Uterus (tissue), 4 donors: ENCODE measurements at places on chromosomes 4 and X. TPM values are rescaled to one million over a fixed set of nuclear protein-coding genes. Genes with fewer than 3 reads are reported as not detected.

NUDT10 gene
- total RNA-seq: 45.9 TPM

POLN gene
- total RNA-seq: 0.26 TPM

SLC10A3 gene
- 39.9 TPM for total RNA-seq

DNA sequence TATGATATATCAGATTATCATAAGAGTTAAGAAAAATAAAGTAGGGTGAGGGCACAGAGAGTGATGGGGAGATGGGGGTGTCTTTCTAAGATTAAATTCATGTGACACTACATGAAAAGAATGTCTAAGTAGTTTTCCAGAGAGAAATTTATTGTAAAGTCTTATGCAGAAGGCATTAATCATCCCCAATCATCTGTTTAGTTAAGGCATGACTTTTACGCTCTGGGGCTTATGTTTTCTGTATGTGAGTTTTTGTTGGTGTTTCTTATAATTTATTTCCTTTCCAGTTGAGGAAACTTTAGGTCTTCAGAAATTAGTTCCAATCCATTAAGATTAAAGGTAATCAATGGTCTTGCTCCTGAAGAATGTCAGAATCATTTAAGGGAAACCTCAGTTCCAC lies 383.0 kb upstream of the GALNT7 start:
- DNase-seq: no peak

GRCh38 chr4:4800646-4801408 lies 58.6 kb upstream of the MSX1 start:
- no peak for DNase-seq

- DNase-seq: no peak
Observed at GRCh38 chrX:41956027-41956426, 32.7 kb upstream of the CASK start.

- DNase-seq: no peak
Observed at GRCh38 chrX:54452920-54453319, 12.7 kb downstream of the TSR2 start.

DNA sequence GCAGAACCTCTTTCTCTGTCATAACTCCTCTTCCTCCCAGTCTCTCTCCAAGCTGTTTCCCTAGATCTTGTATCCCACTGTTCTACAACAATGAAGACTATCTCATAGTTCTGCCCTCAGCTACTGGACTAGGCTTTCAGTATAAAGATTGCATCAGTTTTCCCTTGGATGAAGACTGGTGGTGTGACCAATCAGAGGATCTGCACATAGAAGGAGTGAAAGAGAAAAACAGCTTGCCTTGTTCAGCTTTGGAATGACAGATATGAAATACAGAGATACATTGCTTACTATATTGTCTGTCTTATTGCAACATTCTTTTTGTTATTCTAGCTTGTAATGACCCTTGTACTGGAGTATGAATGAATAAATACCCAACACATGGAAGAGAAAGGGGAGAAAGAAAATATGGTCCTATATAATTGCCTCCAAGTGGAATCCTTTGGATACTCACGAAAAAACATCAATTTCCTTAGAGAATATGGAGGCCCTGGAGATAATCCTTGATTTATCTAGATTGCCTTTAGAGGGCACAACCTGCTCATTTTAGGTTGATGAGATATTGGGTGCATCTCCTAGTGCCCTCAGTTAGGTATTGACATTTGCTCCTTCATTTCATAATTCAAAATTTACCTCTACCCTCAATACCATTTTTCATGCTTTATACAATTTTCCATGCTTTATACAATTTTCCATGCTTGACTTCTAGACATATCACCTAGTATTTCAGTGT lies 395.8 kb downstream of the NAF1 start:
- DNase-seq: no peak

DNA sequence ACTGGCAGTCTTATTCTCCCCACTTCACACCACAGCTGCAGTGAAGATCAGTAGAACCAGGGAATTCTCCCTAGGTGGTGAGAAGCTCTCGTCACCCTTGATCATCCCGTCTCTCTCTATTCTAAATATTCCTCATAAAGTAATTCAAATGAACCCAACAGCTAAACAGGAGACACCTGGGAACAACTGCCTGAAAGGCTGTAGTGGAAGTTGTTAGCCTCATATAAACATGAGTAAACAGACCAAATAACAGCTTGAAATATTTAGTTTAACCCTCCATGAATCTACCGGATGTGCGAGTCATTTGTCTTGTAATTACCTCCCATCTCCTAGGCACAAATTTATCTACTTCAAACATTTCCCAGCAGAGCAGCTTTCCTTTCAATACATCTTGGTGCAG lies 30.4 kb upstream of the APELA start:
- DNase-seq: no peak

DNA sequence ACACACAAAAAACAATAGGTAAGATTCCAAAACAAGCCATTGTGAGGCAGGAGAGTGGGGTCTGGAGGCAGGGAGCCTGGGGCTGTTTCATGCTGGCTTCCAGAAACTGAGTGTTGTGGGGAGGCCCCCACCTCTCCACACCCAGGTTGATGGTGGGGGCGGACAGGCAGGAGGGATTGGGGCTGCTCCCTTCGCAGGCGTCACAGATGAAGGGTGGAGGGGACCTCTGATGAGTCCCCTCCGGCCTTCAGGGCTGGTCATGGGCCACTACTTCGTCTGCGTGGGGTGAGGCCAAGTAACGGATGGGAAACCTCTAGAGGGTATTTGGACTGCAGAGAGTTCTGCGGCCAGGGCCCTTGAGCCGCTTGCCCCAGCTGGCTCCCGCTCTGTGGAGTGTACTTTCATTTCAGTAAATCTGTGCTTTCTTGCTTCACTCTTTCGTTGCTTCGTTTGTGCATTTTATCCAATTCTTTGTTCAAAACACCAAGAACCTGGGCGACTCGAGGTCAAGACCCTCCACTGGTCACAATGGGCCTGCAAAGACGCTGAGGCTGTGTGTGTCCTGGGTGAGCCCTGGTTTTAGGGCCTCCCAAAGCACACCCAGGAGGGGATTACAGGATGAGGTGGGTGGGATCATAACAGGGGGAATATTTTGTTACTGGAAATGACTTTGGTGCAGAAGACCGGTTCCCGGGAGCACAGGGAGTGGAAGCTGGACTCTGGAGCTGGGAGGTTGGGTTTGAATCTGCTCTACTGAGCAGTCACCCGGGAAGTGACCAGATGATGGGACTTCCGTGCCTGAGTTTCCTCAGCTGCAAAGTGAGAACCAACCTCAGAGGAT lies 83.7 kb upstream of the ADRA2C start:
- no peak for DNase-seq

DNA sequence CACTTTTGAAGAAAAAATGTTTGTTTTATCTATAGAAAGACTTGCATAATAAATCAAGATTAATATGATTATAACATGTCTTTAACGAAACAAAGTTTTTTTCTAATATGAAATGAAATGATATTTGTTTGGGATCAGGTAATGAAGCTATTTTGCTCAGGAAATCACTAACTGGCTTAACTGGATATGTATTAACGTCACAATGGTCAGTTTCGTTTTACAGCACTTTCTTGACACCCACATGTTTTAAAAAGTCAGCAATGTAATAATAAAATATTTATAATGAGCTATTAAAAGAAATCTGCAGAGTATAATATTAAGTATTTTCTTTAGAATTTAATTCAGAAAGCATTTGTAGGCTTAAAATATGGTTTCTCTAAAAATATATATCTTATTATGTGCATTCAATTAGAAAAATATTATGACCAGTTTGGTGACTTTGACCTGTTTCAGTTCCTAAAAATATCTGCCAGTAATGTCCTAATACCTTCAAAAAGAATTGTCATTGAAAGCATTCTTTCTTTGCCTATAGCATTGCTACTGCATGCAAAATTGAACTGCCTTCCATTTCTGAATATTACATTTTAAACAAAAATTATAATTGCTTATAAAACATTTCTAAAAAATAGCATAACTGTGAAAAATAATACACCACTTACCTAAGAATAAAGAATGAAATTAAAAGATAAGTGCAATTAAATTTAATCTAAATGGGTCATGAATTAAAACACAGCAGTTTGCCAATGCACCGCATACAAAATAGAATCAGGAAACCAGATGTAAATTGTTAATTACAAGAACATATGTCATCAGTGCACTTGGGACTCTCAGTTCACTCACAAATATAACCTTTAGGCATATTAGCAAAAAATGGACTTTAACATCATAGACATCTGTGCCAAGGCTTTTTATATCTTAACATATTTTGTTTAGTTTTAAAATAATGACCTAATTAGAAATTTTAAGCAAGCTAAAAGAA lies 31.6 kb downstream of the TIGD2 start:
- no peak for DNase-seq
